ENCODE measurements at places on chromosomes 7 and 10.

DNA sequence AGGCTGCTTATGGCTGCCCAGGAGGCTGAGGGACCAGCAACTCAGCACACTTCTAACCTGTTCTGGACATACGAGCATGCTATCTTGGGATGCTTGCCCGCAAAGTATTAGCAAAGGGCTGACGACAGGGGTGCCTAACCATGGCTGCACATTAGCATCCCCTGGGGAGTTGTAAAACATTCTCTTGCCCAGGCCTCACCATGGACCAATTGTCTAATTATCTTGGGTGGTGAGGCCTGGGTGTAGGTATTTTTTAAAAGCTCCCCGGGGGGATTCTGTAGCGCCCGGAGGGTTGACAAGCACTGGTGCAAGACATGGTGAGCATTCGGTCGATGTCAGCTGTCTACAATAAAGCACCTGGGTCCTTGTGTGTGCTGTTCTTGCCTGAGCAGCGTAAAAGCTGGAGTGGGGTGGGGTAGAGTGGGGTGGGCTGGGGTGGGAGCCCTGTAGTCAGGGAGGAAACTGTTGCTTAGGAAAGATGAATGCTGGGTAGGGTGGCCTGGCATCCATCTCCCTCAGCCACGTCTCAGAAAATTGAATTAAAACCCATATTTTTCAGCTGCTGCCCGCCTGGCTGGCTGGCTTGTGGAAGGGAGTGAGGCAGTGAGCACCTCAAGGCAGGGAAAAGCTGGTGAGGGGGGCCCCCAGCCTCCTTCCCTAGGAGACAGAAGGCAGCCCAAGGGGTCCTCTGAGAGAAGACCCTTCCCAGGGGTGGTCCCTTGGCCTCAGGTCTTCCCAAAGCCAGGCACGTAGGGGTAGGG lies 2.9 kb upstream of the ADCYAP1R1 start:
- no peak for DNase-seq

DNA sequence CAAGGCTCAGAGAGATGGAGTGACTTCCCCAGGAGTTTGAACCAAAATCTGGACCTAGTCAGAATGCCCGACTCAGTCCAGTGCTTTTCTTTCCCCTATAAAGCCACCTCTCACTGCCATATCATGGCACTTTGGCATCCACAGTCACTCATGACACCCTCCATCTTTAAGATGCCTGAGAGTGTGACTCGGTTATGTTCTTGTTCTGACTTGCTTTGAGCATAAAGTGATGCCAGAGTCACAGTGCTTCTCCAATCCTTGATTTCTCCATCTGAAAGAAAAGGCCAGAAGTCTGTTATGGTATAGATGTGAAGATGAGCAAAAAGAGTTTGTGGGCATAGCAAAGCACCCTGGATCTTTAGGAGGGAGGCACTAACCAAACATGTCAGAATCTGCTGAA lies 538.1 kb downstream of the SORCS1 start:
- DNase-seq: no peak

DNA sequence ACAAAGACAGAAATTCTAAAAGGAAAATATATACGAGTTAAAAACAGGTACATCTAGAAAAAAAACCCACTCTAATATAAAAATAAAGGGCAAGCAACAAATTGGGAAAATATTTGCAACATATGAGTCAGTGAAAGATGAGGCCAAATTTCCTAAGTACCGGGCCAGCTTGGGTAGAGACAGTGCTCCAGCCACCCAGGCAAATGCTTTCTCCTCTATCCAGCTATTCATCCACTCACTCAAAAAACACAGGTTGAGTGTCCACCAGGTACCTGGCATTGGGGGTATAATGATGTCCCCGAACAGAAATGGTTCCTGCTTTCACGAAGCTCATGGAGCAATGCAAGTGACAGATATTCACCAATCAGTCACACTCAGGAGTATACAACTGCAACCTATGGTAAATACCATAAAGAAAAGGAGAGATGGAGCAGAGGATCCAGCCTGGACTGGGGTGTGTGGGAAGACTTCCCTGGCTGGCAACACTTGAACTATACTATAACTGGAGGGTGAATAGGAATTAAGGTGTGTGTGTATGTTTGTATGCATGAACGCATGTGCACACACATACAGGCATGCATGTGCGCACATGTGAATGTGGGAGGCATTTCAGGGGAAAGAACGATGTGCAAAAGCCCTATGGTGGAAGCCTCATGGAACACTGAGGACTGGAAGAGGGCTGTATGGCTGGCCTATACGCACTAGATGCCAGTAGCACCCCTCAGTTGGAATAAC lies 2.3 kb downstream of the ARHGAP22 start:
- DNase-seq: no peak

GRCh38 chr10:113970641-113971040 lies 73.0 kb upstream of the ADRB1 start:
- no peak for DNase-seq

DNA sequence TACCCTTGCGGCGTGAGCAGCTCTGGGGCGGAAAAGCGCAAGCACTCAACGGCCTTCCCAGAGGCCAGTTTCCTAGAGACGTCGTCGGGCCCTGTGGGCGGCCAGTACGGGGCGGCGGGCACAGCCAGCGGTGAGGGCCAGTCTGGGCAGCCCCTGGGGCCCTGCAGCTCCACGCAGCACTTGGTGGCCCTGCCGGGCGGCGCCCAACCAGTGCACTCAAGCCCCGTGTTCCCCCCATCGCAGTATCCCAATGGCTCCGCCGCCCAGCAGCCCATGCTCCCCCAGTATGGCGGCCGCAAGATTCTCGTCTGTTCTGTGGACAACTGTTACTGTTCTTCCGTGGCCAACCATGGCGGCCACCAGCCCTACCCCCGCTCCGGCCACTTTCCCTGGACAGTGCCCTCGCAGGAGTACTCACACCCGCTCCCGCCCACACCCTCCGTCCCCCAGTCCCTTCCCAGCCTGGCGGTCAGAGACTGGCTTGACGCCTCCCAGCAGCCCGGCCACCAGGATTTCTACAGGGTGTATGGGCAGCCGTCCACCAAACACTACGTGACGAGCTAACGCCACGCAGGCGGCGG lies 12.6 kb downstream of the TRIM8 start:
- DNase-seq: no peak

- no peak for DNase-seq
These were observed at the start of gene LBX1 for GRCh38 chr10:101229266-101230182. TSS of gene LBX1 (minus strand) at chr10:101229463. CDS start at chr10:101228815, 648 bp downstream.

DNA sequence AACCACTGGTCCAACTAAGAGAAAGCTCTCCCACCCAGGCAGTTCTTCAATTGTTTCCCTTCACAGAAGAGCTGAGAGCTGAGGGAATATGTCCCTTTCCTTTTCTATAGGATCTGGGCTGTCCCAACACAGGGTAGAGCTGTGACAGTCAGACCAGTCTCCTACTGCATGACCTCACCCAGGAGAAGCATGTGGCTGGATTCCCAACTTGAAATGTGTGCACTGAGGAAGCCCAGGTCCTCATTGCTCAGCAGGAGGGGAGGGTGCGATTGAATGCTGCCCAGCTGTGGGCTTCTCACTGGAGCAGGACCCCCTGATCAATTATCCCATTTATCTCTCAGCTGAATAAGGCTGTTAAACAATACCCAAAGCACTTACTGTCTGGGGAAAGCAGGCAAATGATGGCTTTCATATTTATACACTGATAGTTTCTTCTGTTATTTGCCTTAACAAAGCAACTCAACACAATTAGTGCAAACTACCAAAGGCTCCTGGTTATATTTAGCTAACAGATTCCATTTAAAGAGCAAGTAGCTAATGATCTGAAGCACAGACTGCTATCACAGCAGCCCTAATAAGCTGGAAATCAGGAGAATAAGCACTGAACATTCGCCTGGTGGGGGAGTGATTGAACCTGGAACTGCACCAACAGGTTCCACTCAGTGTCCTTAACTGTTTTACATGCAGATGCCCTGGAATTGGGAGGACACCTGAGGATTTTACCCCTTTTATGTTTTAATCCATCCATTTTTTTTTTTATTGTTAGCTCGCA lies 508.8 kb downstream of the CCSER2 start:
- DNase-seq: no peak

DNA sequence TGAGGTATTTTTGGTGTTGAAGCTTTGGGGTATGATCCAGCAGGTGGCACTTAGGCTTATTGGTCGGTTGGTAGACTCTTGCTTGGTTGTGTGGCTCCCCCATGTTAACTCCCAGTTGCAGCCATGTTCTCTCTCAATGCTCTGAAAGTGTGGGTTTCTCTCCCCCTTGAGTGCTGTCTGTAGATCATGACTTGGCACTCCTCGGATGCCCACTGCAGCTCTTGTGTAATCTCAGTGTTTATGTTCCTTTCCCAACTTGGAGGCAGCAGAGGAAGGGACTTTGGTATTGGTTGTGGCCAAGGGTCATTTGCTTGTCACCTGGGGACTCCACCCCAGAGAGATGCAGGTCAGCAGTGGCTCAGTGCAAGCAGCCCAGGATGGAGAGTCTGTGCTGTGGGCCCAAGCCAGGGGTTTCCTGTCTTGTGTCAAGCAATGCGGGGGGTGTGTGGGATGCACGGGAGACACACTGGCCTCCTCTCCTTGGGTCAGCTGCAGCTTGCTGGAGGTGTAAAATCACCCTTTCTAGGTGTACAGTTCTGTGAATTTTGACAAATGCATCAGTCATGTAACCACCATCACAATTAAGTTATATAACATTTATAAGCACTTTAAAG lies 36.9 kb downstream of the PIK3CG start:
- DNase-seq: peak; percentile 41

GRCh38 chr7:103731169-103731568 lies 258.3 kb downstream of the RELN start:
- DNase-seq: no peak

GRCh38 chr7:151243408-151244195 lies 4.9 kb downstream of the SMARCD3 start:
- DNase-seq: no peak

Data from suppressor macrophage (primary cell).